ENCODE measurements at places on chromosomes 16 and 17. TPM values are rescaled to one million over a fixed set of nuclear protein-coding genes. Genes with fewer than 3 reads are reported as not detected.

- no peak for DNase-seq
Measured at GRCh38 chr17:16338391-16338790, 14.9 kb downstream of the CENPV start.

DNA sequence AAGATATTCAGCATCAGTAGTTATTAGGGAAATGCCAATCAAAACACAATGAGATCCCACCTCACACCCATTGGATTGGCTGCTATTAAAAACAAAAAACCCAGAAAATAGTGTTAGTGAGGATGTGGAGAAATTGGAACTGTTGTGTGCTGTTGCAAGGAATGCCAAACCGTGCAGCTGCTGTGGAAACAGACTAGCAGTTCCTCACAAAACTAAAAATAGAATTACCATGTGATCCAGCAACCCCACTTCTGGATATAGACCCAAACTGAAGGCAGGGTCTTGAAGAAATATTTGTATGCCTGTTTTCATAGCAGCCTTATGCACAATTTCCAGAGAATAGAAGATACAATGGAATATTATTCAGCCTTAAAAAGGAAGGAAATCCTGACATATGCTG is 46.0 kb downstream of the FOXK2 start:
- DNase-seq, result no peak

GRCh38 chr16:72561-73548 is at the start of gene RHBDF1:
TSS of gene RHBDF1 (minus strand) at chr16:72631. CDS start at chr16:65015, 7,616 bp downstream.
- peak; percentile 68 for DNase-seq

GRCh38 chr16:27364493-27365141 is 37.4 kb upstream of the IL21R start:
- peak; percentile 49 for DNase-seq

DNA sequence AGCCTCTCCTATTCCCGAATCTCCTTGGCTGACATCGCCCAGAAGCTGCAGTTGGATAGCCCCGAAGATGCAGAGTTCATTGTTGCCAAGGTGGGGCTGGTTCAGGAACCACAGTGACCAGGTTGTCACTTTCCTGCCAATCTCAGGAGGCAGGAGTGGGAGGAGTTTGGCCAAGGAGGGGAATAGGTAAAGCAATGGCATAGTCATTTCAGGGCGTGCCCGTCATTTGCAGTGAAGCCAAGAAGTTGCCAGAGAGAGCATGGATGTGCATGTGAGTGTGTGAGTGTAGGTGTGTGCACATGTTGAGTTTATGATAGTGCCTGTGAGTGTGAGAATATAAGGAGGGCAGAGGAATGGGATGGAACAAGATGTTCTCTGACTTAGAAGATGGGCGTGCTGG is 14.8 kb downstream of the PSMD3 start:
- DNase-seq, result no peak

The SCIMP gene
- 2.8 TPM for total RNA-seq

The NAGS gene
- total RNA-seq, result 6.1 TPM

The CMIP gene
- 79.8 TPM for total RNA-seq

Measured in mucosa of descending colon (tissue), 3 donors.